ENCODE measurements at places on chromosomes 7 and 10.

- DNase-seq: peak; percentile 20
Measured at GRCh38 chr10:69392481-69393000, 24.2 kb downstream of the TACR2 start.

GRCh38 chr7:158541346-158542010, 46.1 kb downstream of the PTPRN2 start:
- no peak for DNase-seq

- no peak for DNase-seq
Measured at GRCh38 chr7:157731126-157731525, 394.3 kb downstream of the DNAJB6 start.

DNA sequence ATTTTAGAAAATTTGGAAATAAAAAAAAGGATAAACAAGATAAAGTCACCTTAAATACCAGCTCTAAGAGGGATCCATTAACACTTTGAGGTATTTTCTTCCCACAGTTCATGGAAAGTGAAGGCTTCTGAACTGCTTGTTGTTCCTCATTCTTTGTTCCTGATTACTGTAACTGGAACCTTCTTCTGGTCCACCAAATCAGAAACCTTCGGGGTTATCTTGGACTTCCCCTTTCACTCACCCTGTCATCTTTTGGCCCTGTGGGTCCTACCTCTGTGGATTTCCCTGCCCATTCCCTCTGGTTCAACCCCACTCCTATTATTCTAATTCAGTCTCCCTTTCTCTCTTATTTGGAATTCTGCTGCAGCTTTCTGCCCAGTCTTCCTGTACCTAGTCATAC, 116.5 kb upstream of the PRPS1L1 start:
- no peak for DNase-seq

GRCh38 chr7:149409895-149410294, 51.0 kb downstream of the ZNF777 start:
- DNase-seq: no peak

GRCh38 chr10:36500266-36500665, 625.1 kb upstream of the ANKRD30A start:
- no peak for DNase-seq

- no peak for DNase-seq
Measured at GRCh38 chr7:82167558-82168314, 275.8 kb downstream of the CACNA2D1 start.

DNA sequence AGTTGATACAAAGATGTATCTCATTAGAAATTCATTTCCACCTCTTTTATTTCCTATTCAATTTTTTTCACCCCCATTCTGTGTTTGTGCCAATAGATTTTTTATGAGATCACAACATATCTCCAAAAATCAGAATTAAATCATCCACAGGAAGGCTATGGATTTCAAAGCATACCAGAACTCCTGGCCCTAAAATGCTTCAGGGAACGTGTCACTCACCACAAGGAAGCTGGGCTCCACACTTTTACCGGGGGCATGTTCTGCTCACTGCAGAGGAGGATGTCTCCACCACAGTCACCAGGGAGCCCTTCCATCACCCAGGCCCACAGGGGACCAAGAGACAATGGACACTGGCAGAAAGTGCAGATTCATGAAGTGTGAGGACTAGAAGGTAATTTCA, 456.8 kb downstream of the KCNMA1 start:
- no peak for DNase-seq

- no peak for DNase-seq
Measured at GRCh38 chr7:116210345-116211005, at the start of gene TES. Gene TES (plus strand): TSS chr7:116210539. CDS start chr7:116210708, 169 bp downstream.

DNA sequence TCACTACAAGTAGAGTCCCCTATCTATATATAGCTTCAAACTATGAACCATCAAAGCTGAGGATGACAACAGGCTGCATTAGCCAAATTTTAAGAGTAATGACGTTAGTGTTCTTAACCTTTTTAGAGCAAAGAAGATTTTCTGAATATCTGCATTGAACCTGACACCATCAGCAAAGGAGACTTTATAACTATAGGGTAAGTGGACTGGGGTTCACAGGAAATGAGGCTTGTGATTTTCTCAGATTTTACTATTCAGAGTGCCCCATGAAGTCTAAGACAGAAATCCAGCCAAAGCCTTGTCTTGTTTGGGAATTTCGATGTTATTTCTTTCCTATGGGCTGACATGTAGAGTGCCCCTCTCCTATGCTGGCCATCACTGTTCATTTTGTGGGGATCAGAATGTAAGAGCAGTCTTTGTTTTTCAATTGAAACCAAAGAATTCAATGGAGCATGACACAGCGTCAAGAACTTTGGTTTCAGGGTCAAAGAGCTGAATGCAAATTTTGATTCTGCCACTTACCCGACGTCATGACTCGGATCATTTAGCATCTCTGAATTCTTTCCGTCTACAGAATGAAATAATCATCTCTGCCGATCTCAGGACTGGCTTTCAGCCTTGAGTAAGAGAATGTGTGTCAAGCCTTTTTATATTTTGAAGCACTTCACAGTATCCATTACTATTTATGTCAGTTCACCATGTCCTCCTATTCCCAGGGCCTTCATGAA, 52.7 kb downstream of the DENND11 start:
- DNase-seq: no peak

DNA sequence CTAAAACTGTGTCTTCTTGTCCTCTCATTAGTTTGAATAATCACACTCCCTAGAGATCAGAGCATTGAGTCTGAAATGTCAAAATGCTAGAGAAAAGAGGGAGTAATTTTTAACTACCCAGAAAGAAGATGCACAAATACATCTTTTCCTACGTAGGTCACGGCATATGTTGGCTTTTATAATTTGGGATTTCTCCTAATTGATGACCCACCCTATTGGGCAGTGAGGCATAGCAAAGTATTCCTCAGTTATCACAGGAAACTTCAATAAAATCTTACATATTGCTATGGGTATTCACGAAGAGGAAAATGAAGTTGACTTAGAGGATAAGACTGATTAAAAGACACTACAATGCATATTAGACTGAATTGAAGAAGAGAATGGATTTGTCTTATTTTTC, 25.4 kb downstream of the ARMC10 start:
- DNase-seq: no peak
